ENCODE measurements at places on chromosomes 6 and 20. TPM values are rescaled to one million over a fixed set of nuclear protein-coding genes. Genes with fewer than 3 reads are reported as not detected.

The ROS1 gene
- total RNA-seq: under 0.01 TPM

The TMC2 gene
- not detected for total RNA-seq

The SRSF12 gene
- 0.36 TPM for total RNA-seq

The FAM217B gene
- 3.9 TPM for total RNA-seq

The VARS2 gene
- 7.2 TPM for total RNA-seq

The HLA-DPA1 gene
- not detected for total RNA-seq

The RIPPLY2 gene
- not detected for total RNA-seq

The LY6G6D gene
- not detected for total RNA-seq

The DZANK1 gene
- 0.83 TPM for total RNA-seq

The TUBB1 gene
- total RNA-seq: not detected

The OR12D3 gene
- not detected for total RNA-seq

The GABRR1 gene
- total RNA-seq: not detected

The OXT gene
- not detected for total RNA-seq

The TOMM6 gene
- 120 TPM for total RNA-seq

The DSN1 gene
- 16.3 TPM for total RNA-seq

The LTB gene
- not detected for total RNA-seq

The GSS gene
- 90.0 TPM for total RNA-seq

The TRIM40 gene
- not detected for total RNA-seq

The SIRPD gene
- not detected for total RNA-seq

The ZBP1 gene
- not detected for total RNA-seq

The CNKSR3 gene
- total RNA-seq: 15.8 TPM

The CST7 gene
- not detected for total RNA-seq

The IL17F gene
- total RNA-seq: not detected

The HLA-DRA gene
- not detected for total RNA-seq

The PSORS1C2 gene
- not detected for total RNA-seq

The SYNE1 gene
- total RNA-seq: 159 TPM

The TCP11 gene
- total RNA-seq: 0.56 TPM
